Neural progenitor cell (in vitro differentiated cells): ENCODE measurements at places on chromosomes 1 and 21.

DNA sequence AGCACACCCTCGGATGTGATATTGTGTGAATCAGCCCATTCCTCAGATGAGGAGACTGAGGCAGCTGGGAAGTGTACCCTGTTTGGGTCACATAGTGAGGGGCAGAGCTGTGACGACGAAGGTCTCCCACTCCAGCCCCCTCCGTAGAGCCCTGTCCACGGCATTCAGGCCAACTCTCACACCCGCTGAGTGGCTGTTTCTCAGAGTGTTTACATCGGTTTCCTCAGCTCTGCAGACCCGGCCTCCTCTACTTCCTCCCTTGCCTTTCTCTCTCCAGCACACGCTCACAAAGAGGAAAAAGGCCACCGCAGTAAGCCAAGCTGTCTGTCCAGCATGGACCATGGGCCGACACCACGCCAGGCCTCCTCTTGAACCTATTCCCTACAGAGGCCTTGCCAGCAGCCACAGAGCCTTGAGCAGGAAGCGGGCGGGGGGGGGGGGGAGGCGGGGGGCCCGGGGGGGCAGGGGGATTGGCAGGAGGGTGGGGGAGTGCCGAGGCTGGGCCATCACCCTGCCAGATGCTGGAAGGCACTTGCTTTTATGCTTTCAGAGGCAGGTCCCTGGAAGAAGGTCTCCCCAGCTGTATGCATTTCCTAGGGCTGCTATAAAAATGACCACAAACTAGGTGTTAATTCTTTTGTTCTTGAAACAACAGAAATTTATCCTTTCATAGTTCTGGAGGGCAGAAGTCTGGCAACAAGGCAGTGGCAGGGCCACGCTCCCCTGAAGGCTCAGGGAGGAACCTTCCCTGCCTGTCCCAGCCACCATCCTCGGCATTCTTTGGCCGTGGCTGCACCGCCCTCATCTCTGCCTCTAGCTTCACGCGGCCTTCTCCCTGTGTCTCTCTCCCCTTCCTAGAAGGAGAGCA lies 178.4 kb downstream of the PSMG1 start:
- no peak for DNase-seq

DNA sequence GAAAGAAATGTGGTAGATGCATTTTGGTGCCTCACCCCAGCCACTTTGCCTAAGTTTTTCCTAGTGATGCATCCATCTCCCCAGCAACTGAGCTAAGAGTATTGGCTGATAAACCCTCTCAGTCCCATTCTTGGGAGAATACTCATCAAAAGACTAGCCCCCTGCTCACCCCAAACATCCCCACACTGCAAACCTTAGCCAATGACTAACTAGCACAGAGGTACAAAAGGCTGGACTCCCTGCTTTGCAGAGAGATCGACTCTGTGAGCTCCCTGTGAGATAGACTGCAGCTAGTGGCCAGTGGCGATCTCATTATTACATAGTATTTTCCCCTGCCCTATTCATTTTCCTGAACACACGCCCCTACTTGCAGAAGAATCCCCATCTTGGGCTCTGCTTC lies 155.3 kb downstream of the HHIPL2 start:
- no peak for DNase-seq

- DNase-seq, result no peak
Measured at GRCh38 chr1:1067860-1068516, 6.1 kb downstream of the RNF223 start.

DNA sequence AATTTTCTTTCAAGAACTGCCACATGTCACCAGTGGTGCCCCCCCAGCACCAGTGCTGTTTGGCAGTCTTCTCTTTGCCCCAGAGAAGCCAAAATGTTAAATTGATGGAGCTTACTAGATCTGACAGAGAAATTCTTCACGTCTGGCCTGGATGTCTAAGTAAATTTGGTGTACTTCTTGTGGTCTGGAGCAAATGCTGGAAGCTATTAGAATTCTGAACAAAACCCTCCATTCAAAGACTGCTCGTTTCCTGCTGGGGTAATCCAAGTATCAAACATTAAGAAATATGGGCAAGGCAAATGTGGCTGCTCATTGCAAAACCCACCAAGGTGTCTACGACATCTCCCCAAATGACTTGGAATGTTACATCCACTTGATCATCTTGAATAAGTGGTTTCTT lies 92.3 kb downstream of the ROR1 start:
- DNase-seq, result no peak

GRCh38 chr1:10877894-10878293 lies 81.4 kb upstream of the CASZ1 start:
- no peak for DNase-seq

GRCh38 chr1:164180824-164181223 lies 378.2 kb upstream of the PBX1 start:
- DNase-seq, result no peak

- no peak for DNase-seq
Measured at GRCh38 chr21:46314441-46315020, 9.1 kb downstream of the C21orf58 start.

DNA sequence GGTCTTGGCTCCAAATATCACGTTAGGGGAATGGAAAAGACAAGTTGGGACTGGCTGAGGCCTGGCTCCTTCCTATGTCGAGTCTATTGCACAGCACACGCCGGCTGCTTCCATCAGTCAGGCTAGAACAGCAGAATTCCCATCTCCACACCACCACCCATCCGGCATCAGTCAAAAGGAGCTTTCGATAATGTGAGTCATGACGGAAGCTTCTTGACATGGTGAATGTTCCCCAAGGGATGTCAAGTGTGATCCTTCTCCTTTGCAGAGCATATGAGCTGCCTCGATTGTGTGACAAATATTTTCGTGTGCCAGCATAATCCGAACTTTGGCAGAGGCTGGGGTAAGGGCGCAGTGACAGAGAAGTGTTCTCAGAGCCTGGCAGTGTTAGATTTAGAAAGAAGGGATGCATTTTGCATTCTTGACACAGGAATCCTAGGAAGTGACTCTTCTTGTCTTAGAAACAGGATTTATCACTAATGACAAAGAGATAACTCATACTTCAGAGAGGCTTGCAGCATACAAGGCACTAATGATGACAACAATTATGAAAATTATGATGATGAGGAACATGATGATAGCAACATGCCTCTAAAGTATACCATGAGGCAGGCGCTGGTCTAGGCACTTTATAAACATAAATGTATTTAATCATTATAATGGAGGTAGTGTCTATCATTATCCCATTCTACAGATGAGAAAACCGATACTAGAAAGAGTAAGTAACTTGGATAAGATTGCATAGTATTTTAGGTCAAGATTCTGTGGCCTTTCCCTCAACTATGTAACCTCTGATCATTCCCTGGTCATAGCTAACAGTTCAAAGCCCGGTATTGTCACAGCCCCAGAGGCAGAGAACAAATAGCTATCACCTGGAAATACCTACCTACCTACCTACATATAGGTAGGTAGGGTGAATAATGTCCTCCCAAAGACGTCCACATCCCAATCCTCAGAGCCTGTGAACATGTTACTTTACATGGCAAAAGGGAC lies 135.0 kb downstream of the KCNJ6 start:
- DNase-seq, result no peak

DNA sequence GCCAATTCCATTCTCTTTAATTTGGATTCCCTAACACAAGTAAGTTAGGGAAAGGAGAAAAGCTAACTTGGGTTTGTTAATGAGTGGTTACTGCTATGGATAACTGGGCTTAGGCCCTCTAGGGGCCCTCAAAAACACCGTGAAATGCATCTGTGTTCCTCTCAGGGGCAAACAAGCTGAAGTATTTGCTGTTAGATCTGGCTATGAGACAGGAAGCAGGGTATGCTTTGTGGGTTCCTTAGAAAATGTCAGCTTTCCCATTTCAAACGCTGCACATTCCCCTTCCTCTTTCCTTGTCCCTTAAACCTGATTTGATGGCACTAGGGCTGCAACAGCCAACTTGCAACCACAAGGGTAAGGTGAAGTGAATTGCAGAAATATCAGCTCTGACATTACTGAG lies 5.7 kb upstream of the CAP1 start:
- DNase-seq, result no peak

GRCh38 chr1:56547977-56548376 lies 31.4 kb downstream of the PLPP3 start:
- DNase-seq, result no peak

GRCh38 chr1:58845942-58846341 lies 62.1 kb upstream of the JUN start:
- no peak for DNase-seq

- DNase-seq, result no peak
Measured at GRCh38 chr1:85952460-85952859, 204.1 kb downstream of the COL24A1 start.

DNA sequence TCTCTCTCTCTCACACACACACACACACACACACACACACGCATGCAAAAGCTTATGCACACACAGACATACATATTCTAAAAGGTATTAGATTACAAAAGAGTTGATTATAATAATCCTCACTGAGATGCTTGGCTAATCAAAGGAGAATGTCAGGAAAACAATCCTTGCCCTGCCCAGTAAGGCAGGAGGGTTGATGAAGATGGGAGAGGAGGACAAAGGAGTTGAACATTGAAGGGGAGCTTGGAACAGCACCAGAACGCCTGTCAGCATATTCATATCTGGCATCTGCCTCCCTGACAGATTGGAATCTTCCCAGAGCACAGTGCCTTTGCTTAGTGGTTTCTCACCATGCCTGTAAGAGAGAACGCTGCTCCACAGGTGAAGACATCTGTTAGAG lies 68.6 kb upstream of the PALMD start:
- no peak for DNase-seq

DNA sequence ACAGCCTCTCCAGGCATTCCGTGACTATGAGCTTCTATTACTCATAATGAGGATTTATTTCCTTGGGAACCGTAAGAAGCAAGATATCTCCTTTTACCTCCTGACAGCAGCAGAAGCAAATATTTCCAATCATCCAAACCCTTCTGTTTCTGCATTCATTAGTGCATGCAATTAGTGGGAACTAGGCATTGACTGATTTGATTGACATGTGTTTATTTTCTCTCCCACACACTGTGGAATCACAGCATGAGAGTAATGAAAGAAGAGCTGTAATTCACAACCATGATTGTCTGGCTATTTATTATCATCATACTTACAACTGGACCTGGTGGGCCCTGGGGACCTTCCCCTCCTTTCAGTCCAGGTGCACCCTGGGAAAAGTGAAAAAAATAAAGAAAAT lies 146.8 kb downstream of the COL11A1 start:
- no peak for DNase-seq

- DNase-seq, result no peak
Measured at GRCh38 chr1:202888221-202888530, 773 bp downstream of the RABIF start.

- no peak for DNase-seq
Measured at GRCh38 chr1:184684285-184685074, 70.2 kb downstream of the EDEM3 start.

- no peak for DNase-seq
Measured at GRCh38 chr1:218447010-218447689, 102.0 kb downstream of the TGFB2 start.

- no peak for DNase-seq
Measured at GRCh38 chr1:11311816-11312755, 39.1 kb downstream of the UBIAD1 start.

DNA sequence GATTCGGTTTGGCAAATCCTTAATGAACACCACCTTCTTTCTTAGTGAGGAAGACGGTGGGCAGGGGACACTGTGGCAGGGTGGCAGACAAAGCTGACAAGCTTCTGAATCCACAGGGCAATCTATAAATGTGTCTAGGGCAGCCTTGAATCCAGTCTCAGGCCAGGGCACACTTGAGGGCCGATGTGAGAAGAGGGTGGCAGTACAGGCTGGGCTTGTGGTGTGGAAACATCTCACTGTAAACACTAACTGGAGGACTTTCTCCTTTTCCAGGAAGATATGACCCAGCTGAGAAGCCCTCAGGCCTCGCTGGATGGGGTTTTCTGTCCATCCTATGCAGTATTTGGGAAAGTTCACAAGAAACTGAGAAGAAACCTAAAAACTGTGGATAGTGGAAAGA lies 46.5 kb downstream of the PKP1 start:
- DNase-seq, result no peak

GRCh38 chr21:28516991-28517592 lies 475.6 kb downstream of the LTN1 start:
- DNase-seq, result peak; percentile 90

GRCh38 chr1:107940701-107941100 lies 24.3 kb downstream of the VAV3 start:
- DNase-seq, result no peak

GRCh38 chr1:200081969-200082245 lies 54.4 kb downstream of the NR5A2 start:
- peak; percentile 20 for DNase-seq

GRCh38 chr1:84998642-84999280 lies 1.8 kb upstream of the MCOLN2 start:
- DNase-seq, result peak; percentile 37

GRCh38 chr1:116489231-116489697 lies 81.6 kb downstream of the CD58 start:
- DNase-seq, result peak; percentile 49

DNA sequence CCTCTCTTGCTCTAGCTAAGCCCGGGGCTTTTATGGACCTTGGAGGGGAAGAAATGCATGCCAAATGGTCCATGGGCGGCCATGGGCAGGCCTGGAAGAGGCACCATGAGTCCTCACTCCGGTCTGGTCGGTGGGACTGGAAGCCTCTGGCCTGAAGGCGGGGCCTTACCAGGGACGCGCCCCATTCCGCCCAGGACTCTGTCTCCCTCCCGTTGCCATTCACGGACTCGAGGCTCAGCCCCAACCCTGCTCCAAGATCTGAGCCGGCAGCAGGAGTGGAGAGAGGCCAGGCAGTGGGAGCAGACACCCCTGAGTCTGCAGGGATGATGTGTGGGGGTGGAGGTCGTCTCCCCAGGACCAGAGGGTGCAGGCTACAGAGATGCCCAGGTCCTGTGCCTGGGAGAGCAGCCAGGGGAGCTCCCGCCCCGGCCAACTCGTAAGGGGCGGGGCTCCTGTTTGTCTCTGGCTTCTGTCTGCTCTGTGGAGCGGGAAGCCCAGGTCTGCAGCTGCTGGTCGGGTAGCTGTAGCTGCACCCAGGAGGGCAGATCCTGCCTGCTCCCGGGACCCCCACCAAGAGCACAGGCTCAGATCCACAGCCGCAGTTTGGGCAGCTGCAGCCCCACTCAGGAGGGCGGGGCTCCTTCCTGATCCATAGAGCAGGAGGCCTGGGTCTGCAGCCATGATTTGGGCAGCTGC lies 8.3 kb upstream of the KANK4 start:
- DNase-seq, result peak; percentile 35

- no peak for DNase-seq
Measured at GRCh38 chr1:169692756-169693460, 18.5 kb downstream of the SELL start.

DNA sequence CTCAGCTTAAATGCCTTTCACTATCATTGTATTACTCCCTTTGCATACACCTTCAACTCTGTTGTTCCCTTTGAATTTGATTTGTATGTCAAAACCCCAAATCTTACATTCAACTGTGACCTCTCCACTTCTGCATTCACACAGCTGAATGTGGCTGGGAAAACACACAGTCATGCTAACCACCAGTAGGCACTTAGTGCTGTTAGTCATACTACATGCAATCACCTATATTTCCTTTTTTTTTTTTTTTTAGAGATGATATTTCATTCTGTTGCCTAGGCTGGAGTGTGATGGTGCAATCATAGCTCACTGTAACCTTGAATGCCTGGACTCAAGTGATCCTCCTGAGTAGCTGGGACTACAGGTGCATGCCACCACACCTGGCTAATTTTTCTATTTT lies 16.2 kb downstream of the BTBD8 start:
- no peak for DNase-seq

- peak; percentile 72 for DNase-seq
Measured at GRCh38 chr1:23013657-23014056, 2.0 kb downstream of the TEX46 start.

- no peak for DNase-seq
Measured at GRCh38 chr1:7535016-7535415, 236.1 kb upstream of the VAMP3 start.
